Occipital lobe (tissue), 3 donors: ENCODE measurements at places on chromosomes 1 and 21.

- no peak for DNase-seq
These were observed 8.2 kb upstream of the NUAK2 start for GRCh38 chr1:205329719-205330118.

DNA sequence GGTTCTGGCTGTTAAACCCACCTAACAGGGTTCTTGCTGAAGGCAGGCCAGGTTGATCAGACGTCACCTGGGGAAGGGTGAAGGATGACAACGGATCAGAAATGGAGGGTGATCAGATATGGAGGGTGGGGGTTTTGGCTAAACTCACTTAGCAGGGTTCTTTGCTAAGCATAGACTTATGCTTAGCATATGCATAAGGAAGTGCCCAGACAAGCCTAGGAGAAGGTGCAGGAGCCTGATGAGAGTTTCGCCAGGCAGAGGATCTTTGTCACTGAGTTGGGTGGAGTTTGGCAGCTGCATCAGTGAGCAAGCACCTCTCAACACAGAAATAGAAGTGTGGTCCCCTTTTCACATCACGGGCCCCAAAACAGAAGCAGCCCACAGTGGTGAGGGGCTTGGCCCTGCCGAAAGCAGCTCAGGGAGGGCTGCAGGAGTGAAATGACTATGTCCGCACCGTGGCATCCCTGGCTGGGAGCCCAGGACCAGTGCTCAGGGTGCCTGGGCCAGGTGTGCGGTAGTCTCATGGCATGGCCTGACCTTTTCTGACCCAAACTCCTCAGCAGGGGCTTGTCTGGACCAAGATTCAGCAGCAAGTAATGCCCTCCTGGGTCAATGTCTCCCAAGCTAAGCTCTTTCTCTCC is 101.6 kb downstream of the AJAP1 start:
- DNase-seq, result no peak

GRCh38 chr1:51960262-51960661 is 30.2 kb downstream of the RAB3B start:
- no peak for DNase-seq

- DNase-seq, result no peak
These were observed 7.6 kb downstream of the LAPTM5 start for GRCh38 chr1:30749691-30750583.

- DNase-seq, result no peak
These were observed 13.7 kb upstream of the RPL5 start for GRCh38 chr1:92817986-92818764.

DNA sequence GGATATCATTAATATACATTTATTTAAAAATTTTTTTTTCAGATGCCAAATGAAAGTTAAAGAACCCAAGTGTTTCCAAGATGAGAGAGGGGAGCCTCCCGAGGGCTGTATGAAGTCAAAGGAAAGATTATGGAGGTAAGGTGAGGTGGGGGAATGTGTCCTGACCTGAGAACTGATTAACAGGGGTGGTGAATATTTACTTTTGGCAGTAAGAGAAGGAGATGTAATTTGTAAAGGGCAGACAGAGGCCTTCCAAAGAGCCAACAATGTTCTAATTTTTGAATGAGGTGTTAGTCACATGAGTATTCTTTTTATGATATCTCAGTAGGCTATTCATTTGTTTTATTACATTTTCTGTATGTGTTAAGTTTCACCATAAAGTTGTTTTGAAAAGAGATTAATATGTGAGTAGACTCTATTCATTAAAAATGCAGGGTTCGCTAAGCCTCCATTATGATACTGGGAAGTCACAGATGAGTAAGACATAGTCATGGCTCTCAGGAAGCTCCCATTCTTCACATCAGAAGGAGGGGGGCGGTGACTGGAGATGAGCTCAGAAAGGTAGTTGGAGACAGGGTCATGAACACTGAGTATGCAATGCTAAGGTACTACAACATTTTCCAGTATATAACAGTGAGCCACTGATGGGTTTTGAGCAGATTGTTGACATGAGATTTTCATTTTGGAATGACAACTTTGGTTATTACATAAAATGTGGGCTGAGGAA is 62.4 kb upstream of the TNFSF18 start:
- DNase-seq, result no peak

DNA sequence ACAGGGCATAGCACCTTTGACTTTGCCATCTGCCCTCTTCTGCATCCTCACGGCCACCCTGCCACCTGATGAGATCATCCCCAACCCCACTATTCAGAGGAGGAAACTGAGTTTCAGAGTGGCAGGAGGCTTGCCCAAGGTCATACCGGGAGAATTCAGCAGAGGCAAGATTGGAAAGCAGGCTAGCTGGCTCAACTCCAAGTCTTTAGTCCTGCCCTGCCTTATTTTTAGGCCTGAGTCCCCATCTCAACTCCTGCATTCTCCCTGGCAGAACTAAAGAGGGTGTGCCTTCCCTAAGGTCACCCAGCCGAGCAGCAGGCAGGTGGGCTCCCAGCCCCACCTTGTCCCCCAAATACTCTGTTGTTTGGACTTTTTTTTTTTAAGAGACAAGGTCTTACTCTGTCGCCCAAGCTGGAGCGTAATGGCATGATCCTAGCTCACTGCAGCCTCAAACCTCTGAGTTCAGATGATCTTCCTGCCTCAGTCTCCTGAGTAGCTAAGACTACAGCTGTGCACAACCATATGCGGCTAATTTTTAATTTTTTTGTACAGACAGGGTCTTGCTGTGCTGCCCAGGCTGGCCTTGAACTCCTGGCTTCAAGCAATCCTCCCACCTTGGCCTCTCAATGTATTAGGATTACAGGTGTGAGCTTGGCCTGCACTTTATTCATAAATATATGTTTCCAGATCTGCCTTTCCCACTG is 13.8 kb upstream of the FGR start:
- DNase-seq, result no peak

DNA sequence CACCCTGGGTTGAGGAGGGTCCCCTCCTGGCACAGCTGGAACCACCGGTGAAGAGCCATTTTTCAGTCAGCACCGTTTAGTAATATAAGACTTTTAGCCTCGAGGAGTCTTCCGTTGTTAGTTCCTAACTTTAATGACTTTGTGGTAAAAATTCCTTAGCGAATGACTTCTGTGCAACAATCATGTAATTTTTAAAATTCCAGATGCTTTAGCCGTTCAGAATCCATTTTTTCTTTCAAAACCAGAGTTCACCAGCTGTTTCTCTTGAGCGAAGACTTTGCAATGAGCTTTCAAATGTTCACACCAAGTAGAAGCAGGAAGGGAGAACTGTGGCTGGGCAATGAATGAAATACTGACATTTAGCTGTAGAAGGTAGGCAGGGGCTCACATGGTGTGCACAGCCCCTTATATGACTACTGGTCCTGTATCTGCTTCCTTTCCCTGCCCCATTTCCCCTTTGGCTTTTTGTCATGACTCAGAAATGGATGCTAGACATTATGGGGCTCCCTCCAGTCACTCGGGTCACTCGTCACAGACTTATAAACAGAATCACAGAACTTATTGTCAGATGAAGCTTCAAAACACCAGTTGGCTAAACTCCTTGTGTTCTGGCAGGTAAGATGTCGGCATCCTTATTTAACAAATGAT is 4.1 kb downstream of the DISC1 start:
- DNase-seq, result no peak

DNA sequence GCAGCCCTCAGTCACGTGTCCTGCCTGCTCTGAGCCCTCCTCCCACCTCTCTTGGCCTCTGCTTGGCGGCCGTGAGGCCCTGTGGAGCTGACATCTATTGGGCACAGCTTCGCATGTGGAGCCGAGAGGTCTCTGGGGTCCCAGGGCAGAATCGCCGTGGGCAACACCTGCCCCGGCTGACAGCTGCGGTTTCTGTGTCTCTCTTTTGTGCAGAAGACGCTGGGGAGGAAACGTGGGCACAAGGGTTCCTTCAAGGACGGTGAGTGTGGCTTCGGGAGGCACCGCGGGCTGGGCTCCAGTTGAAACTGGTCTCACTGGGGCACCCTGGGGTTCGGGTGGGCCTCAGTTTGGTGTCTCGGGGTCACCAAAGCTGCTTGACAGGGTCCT is 11.5 kb downstream of the ARHGEF16 start:
- DNase-seq, result no peak

GRCh38 chr1:107549152-107549810 is 408.4 kb downstream of the NTNG1 start:
- no peak for DNase-seq
